ENCODE measurements at places on chromosomes 1 and 21.
A peak's percentile ranks its signal among the peaks of the same experiment; 100 is the strongest.

DNA sequence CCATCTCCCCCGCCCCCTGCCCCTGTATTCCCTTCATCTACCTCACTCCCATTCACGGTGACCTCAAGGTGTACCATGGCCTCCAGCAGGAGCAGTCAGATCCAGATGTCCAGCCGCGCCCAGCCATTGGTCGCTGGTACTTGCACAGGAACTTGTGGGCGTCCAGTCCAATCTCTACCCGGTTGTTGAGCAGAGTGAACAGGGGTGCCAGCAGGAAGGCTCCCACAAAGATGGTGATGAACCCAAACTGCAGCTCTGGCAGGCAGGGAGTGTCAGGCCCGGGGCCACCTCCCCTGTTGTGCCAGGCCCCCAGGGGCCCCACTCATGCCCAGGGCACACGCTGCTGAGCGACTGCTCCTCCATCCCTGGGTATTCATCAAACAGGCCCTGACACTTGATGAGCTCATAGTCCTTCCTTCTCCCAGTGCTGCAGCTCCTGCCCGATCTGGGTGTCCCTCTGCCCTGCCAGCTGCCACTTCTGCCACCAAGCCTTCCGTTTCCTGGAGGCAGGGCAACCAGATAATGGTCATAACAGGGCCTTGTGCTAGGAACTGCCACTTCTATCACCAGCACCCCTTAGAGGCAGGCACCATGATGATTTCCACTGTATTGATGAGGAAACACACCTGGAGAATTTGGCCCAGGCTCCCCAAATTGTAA lies 5.7 kb upstream of the ARHGEF19 start:
- no peak for DNase-seq

- DNase-seq = no peak
These were observed 29.1 kb downstream of the C1orf198 start for GRCh38 chr1:230839173-230839572.

GRCh38 chr1:220507085-220507484 lies 20.9 kb upstream of the MARK1 start:
- DNase-seq = no peak

DNA sequence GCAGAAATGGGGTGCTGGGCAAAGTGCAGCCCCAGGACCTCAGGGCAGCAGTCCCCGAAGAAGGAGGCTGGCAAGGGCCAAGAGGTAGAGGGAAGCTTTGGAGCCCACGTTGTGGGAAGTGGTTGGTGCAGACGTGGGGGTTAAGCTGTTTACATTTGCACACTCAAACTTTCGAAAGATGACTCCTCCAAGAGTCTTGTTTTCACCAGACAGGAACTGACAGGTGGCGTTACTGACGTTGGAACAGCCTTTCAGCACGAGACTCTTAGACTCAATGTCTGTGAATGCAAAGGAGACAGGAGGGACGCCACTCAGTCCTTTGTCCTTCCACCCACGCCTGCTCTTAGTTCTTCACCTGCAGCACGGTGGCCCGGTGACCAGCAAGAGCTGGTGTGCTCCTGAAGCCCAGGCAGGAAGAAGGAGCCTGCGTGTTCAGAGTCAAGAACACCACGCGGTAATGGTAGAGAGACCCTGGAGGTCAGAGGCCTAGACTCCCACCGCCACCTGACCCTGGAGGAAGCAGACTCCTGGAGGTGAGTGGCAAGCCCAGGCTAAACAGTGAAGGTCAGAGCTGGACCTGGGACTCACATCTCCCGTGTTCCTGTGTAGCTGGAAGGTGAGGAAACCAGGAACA lies 15.9 kb downstream of the LYPD8 start:
- no peak for DNase-seq

GRCh38 chr1:114043548-114043947 lies 64.3 kb downstream of the OLFML3 start:
- DNase-seq = no peak

DNA sequence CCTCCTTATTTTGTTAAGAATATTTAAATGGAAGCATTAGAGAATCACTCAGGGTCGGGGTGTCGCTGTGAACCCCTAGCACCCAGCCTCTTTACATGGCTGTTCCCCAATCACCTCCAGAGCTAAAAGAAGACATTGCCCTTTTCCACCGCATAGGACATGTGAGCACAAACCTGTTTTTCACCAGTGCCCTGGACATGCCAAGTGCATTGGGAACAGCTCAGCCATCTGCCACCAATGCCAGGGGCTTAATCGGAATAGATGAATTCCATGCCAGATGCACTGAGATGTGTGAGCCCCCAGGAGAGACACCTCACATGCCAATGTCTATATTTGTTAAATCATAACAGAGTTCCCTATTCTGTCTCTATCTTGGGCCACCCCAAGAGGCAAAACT lies 33.3 kb downstream of the EIF2D start:
- peak; percentile 12 for DNase-seq

DNA sequence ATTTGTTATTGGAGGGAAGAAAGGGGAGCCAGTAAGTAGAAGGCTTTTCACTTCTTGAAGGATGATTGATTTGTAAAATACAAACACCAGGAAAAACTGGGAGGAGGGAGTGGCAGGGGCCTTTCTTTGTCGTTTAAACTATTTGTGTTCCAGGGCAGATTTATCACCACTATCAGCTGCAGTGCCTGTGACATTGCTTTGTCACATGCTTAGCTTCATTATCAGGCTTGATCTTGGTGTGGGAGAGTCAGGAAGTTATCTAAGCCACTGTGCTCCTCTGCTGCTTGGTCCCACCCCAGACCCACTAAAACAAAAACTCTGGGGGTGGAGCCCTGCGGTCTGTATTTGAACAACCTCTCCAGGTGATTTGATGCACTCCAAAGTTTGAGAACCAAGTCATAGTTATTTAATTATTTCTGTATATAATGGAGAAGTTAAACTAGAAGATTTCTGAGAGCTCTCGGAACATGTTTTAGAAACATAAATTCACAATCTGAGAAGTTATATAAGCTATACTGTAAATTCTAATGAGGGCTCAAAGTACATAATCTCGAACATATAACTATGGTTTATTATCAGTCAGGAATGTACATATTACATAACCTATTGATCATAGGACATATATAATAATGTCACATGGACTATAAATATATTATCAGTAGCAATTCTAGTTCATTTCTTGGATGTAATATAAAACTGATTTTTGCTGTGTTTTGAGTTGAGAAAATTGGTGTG lies 87.9 kb downstream of the CDC14A start:
- no peak for DNase-seq

DNA sequence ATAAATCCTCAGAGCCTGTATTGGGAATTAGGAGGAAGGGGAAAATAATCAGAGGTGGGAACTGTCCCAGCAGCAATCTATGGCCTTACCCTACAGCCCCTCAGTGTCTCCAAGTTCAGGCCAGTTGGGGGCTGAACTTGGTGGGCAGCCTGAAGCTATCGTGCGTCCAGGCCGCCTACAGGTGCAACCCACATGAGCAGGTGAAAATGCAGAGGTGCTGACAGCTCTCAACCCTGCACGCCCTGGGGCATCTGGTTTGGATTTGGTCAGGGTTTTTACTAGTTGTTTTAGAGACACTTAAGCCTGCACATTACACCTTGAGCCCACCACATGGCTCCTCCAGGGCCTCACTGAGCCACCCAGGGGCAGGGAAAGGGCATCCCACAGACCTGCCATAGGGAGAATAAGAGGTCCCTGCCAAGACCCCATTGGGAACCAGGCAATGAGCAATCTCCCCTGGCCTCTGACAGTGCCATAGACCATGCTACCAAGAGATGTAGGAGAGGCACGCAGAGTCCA lies 209.5 kb downstream of the FOXD2 start:
- no peak for DNase-seq

- DNase-seq = no peak
These were observed 19.2 kb downstream of the TUT4 start for GRCh38 chr1:52533713-52534112.
